ENCODE measurements at places on chromosomes 3 and 15.

GRCh38 chr3:57423335-57423734 lies 120.8 kb downstream of the DNAH12 start:
- no peaks in the 10 kb centered on the region for H3K36me3 ChIP-seq
- H3K27me3 ChIP-seq = no peaks in the 10 kb centered on the region
- no peak for DNase-seq
- no peak overlapping the region for H3K27ac ChIP-seq
- H3K4me1 ChIP-seq = no peaks in the 10 kb centered on the region

GRCh38 chr3:141044695-141045641 lies 6.2 kb upstream of the SPSB4 start:
- H3K27me3 ChIP-seq = no peaks in the 10 kb centered on the region
- H3K36me3 ChIP-seq = no peaks in the 10 kb centered on the region
- no peak for DNase-seq
- no peak overlapping the region for H3K27ac ChIP-seq

- H3K36me3 ChIP-seq = no peaks in the 10 kb centered on the region
- H3K27me3 ChIP-seq = peaks cover 28% of the 10 kb centered on the region
- H3K4me3 ChIP-seq = no peak overlapping the region
- no peak overlapping the region for H3K27ac ChIP-seq
- DNase-seq = no peak
Measured at GRCh38 chr15:74828835-74829234, 2.4 kb downstream of the CPLX3 start.

DNA sequence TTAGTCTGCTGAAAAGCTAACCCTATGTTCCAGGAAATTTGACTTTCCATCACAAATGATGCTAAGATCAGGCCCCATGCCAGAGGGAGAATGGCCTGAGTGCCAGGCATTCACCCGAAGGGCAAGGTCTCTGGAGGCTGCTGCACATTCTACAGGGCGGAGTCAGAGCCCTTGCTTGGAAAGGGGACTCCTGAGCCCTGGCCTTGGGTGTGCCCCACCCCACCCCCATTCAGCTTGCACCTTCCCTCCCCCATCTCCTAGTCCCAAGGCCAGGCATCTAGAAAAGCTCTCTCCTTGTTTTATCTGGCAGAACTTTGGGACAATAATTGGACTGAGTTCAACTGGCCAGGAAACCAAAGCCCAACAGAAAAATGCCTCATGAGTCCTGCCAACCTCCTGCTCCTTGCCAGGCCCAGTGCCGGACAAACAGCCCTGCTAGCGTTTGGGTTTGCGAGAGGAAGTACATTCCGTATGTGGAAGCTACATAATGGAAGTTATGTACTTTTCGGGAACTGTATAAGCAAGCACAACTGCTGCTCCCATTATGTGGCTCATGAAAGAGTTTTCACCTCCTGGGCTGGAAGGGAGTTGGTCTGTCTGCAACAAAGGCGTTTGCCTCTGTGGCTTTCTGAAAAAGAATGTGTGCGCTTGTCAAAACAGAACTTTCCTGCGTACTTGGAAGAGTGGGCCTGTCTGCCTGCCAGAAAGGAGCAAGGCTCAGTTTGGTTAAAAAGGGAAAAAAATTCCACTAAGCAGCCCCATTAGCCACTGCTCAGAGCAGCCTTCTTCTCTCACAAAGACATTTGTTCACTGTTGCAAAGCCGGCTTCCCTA lies 321.5 kb upstream of the CTNNB1 start:
- no peak overlapping the region for H3K27ac ChIP-seq
- no peak for DNase-seq
- no peaks in the 10 kb centered on the region for H3K27me3 ChIP-seq
- H3K4me1 ChIP-seq = no peaks in the 10 kb centered on the region
- no peak overlapping the region for H3K4me3 ChIP-seq

DNA sequence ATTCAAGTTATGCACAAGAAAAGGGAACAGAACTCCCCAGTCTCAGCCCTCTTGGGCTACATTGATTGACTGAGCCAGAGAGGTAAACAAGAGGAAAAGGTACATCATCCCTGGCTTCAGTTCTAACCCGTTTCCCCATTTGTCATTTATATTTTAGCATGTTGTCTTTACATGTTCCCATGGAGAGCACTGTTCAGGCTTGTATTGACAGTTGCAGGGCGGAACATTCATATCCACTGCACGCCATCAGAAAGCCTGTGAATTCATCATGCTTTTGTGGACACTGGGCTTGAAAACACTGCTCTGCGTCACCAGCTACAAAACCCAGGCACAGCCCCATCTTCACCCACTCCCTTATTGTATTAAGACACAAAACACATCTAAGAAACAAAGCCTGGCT lies 240.9 kb upstream of the EIF1B start:
- H3K27ac ChIP-seq = no peak overlapping the region
- H3K36me3 ChIP-seq = no peaks in the 10 kb centered on the region
- no peak for DNase-seq

- no peaks in the 10 kb centered on the region for H3K4me1 ChIP-seq
- no peaks in the 10 kb centered on the region for H3K27me3 ChIP-seq
- no peak overlapping the region for H3K27ac ChIP-seq
- DNase-seq = no peak
Measured at GRCh38 chr3:126067959-126068358, 16.0 kb downstream of the SLC41A3 start.

- H3K27me3 ChIP-seq = peaks cover 2% of the 10 kb centered on the region
- H3K4me1 ChIP-seq = peaks cover 27% of the 10 kb centered on the region
- DNase-seq = no peak
- no peaks in the 10 kb centered on the region for H3K36me3 ChIP-seq
Measured at GRCh38 chr3:42803414-42804105, 730 bp downstream of the HIGD1A start.

GRCh38 chr3:177512945-177513814 lies 315.9 kb upstream of the TBL1XR1 start:
- no peaks in the 10 kb centered on the region for H3K36me3 ChIP-seq
- H3K27me3 ChIP-seq = no peaks in the 10 kb centered on the region
- H3K4me3 ChIP-seq = no peak overlapping the region
- no peaks in the 10 kb centered on the region for H3K4me1 ChIP-seq
- no peak overlapping the region for H3K27ac ChIP-seq

All from B cell (primary cell).